ENCODE measurements at places on chromosomes 2 and 18.

GRCh38 chr2:95004711-95005110, 20.8 kb upstream of the MAL start:
- no peak for DNase-seq

DNA sequence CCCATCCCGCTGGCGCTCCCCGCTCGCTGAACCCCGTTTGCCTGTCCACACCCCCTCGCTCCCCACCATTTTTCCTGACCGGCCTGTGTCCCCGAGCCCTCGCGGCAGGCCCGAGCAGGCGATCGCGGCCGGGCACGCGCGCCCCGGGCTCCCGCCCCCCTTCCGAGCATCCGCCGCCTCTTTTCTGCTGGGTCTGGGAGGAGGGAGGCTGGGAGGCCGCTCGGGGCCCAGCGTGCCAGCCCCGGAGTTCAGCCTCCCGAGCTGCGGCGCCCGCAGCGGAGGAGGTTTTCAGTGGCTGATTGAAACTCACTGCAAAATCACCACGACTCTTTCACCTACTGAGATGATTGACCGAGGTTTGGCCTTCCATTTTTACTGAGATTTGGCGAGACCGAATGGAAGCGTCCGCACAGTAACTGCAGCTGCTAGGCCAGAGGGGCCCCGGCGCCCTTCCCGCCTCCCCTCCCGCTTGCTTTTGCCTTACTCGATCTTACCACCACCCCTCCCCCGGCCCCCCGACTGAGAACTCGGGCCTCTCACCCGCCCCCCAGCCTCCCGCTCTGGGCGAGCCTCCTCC, 4.8 kb downstream of the SOX11 start:
- DNase-seq: no peak

DNA sequence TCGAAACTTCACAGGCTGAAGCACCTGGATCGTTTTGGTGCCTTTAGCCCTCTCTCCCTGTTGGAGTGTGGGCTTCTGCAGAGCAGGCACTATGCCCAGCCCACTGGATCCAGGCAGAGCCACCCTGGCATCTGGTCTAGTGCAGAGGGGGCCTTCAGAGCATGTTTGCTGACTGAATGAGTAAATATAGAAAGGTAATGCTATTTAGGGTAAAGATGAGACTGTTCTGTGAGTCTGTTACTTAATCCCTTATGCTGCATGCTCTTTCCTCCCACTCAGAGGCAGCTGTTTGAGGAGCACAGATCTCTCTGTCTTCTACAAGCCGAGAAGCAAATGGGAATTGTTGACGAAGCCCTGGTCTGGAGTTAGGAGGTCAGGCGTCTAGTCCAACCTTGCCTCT, 130.2 kb downstream of the RGPD3 start:
- DNase-seq: no peak

DNA sequence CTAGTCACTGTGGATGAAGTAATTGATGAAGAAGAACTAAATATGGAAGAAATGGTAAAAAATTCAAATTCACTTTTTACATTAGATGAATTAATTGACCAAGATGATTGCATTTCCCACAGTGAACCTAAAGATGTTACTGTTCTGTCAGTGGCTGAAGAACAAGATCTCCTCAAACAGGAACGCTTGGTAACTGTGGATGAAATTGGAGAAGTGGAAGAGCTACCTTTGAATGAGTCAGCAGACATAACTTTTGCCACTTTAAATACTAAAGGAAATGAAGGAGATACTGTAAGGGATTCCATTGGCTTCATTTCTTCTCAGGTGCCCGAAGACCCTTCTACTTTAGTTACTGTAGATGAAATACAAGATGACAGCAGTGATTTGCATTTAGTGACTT, 26.6 kb upstream of the DYSF start:
- DNase-seq: no peak

DNA sequence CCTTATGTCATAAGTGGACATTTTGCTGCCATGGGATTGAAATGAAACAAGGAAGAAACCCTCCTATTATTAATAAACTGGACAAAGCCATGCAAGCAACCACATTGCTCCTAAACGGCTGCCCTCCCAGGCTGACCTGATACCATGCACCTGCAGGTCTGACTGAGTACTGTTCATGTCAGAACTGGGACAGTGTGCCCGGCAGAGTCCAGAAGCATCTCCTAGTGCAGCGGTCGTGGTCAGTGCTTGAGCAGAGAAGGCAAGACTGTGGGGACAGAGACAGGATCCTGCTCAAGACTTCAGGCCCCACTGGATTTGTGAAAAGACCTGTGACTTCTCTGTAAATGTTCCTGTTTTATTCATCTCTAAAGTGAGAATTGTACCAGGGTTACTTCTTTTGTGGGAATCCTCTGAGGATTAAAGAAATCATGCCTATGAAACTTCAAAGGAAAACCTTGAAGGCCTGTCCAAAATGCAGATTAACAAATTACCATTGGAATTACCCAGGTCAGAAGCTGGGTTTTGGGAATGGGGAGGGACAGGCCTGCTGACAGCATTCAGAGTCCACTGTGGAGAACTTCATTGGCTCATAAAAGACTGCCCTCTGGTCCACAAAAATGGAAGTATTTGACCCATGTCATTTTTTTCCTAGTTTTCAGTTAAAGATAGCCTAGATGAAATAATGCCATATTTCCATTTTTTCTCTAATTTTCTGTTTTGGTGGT, 13.9 kb downstream of the RNF144A start:
- DNase-seq: no peak

- no peak for DNase-seq
These were observed 134.1 kb upstream of the GPC1 start for GRCh38 chr2:240301256-240301795.

DNA sequence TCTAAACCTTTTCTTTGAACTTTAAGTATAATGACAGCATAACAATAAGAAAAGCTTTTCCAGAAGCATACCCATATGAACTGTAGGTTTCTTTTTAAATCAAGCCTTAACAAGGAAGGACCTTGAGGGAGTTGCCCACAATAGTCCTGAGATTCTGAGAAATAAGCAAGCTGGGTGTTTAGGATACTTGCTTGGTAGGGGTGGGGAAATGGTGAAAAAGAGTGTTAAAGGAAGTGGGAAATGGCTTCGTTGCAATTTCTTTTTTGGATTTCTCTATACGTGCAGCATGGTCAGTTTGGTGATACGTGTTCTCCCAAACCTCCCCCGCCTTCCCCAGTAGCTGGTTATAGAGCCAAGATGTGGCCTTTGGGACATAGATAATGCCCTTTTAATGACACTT, 17.2 kb downstream of the INSIG2 start:
- no peak for DNase-seq

DNA sequence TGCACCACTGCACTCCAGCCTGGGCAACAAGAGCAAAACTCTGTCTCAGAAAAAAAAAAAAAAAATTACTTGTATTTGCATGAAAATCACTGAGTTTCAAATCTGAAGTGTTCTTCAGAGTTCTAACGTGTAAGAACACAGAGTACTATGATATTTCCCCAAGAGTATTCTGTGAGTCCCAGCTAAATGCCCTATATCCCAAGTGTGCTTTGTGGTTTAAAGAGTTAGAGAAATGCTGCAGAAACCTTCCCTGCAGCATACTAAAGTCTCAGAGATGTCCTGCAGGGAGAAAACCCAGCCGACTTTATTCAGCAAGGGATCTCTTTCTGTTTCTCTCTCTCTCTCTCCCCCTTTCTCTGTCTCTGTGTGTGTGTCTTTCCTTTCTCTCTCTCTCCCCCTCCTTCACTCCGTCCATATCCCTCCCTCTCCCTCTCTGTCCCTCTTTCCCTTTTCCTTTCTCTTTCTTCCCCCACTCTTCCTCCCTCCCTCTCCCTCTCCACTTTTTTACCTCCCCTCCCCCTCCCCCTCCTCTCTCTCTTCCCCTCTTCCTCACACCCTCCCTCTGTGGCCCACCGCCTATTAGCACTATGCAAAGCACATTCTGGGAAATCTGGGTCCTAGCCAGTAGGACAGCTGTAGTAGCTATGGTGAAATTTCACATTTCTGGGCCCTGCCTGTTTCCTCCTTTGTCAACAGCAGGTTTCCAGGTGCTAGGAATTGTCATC, 54.2 kb downstream of the ACTR2 start:
- DNase-seq: no peak

DNA sequence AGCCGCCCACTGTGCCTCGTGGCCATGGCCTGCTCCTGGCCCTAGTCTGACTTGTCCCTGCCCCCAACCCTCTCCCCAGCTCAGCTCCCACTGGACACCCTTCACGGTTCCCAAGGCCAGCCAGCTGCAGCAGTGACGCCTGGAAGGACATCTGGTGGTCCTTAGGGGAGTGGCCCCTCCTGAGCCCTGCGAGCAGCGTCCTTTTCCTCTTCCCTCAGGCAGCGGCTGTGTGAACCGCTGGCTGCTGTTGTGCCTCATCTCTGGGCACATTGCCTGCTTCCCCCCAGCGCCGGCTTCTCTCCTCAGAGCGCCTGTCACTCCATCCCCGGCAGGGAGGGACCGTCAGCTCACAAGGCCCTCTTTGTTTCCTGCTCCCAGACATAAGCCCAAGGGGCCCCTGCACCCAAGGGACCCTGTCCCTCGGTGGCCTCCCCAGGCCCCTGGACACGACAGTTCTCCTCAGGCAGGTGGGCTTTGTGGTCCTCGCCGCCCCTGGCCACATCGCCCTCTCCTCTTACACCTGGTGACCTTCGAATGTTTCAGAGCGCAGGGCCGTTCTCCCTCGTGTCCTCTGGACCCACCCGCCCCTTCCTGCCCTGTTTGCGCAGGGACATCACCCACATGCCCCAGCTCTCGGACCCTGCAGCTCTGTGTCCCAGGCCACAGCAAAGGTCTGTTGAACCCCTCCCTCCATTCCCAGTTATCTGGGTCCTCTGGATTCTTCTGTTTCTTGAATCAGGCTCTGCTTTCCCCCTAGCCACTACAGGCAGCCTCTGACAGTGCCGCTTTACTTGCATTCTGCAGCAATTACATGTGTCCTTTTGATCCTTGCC, 35.8 kb downstream of the ANO7 start:
- no peak for DNase-seq

DNA sequence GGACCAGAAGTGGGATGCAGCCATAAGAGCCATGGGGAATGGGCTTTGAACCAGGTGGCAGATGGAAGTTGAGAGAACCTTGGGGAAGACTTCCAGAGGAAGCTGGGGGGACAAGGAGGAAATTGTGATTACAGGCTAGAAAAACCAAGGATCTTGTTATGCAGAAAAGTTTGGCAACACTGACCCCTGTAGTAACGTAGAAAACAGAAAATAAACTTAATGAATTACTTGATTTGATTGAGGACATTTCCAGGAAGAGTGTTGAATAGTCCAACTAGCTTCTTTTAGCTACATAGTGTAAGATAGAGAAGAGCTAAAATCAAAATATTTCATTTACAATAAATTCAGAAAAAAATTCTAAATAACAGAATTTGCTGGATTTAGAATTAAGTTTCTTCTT, 91.9 kb upstream of the GPC1 start:
- DNase-seq: no peak

DNA sequence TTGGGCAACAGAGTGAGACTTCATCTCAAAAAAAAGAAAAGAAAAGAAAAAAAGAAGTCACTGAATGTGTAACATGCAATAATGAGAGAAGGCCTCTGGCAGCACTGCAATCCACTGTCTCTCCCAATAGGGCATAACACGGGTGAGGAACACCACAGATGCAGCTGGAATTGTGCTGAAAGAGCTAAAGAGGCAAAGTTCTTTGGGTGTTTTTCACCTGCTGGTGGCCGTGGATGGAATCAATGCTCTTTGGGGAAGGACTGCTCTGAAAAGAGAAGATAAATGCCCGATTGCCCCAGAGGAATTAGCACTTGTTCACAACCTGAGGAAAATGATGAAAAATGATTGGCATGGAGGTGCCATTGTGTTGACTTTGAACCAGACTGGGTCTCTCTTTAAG, 31.0 kb upstream of the CYBRD1 start:
- no peak for DNase-seq

DNA sequence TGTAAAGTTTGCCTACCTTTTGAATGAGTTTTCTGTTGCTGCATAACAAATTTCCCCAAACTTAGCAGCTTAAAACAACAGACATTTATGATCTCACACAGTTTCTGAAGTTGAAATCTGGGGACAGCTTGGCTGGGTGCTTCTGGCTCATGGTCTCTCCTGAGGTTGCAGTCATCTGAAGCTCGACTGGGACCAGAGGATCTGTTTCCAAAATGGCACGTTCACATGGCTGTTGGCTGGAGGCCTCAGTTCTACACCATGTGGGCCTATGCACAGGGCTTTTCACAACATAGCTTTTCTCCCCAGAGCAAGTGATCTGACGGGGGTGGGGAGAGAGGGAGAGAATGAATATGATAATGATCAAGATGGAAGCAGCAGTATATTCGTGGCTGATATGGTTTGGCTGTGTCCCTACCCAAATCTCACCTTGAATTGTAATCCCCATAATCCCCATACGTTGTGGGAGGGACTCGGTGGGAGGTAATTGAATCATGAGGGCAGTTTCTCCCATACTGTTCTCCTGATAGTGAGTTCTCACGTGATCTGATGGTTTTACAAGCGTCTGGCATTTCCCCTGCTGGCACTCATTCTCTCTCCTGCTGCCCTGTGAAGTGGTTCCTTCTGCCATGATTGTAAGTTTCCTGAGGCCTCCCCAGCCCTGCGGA, 3.5 kb downstream of the RALB start:
- DNase-seq: no peak

DNA sequence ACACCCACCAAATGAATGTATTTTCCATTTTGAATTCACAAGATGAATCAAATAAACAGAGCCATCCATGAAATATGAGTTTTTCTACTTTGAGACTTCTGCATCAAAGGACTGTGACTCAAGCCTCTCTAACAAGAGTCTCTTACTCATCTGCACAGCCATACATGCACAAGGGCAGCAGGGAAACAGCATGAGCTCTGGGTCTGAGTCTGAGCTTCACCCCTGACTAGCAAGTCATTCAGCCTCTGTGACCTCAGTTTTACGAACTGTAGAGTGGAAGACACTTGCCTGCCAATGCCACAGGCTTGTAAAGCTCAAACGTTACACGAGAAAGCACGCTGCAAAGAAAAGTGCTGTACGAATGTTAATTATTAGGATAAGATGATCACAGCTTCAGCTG, 42.9 kb downstream of the MREG start:
- no peak for DNase-seq

DNA sequence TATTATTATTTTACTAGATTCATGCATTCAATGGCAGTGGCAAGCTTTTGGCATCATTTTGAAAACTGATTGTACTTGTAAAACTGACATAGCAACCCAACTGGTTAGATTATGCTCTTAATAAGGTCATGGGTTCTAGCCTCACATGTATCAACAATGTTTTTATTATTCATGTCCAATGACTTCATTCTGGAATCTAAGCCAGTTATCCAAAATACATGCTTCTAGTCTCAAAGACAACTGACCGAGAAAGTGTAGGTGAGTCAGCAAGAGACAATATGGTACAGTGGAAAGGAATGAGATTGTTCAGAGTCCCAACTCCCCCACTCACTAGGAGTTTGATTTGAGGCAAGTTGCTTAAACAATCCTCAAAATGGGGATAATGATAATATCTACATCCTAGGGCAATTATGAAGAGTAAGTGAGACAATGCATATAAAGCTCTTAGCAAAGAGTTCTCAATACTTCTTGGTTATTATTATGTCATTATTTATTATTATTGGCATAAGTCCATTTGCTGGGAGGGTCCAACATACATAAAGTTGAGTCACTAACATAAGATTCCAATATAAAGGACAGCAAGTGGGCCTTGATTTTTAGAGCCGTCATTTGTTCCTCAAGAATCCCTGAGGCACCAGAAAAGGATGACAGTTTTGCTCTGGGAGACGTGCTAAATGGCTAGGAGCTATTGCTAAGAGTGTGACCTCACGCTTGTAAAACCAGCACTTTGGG, 99.4 kb downstream of the NEB start:
- no peak for DNase-seq
